ENCODE measurements at places on chromosomes 13 and 19.

DNA sequence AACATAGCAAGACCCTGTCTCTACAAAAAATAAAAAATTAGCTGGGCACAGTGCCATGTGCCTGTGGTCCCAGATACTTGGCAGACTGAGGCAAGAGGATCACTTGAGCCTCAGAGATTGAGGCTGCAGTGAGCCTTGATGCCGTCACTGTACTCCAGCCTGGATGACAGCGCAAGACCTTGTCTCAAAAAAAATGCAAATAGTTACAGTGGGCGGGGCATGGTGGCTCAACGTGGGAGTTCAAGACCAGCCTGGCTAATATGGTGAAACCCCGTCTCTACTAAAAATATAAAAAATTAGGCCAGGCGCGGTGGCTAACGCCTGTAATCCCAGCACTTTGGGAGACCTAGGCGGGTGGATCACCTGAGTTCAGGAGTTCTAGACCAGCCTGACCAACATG lies 8.5 kb downstream of the PGLS start:
- no peak for DNase-seq

- DNase-seq, result peak; percentile 54
Measured at GRCh38 chr13:77222000-77222690, 104.7 kb downstream of the MYCBP2 start.

GRCh38 chr13:65342541-65343337 lies 1887.4 kb downstream of the PCDH9 start:
- DNase-seq, result no peak

GRCh38 chr13:40169476-40169875 lies 497.0 kb downstream of the FOXO1 start:
- DNase-seq, result no peak
